ENCODE measurements at places on chromosomes 7 and 10.
A peak's percentile ranks its signal among the peaks of the same experiment; 100 is the strongest.

GRCh38 chr7:54672519-54672918, 86.5 kb downstream of the SEC61G start:
- no peak for DNase-seq

DNA sequence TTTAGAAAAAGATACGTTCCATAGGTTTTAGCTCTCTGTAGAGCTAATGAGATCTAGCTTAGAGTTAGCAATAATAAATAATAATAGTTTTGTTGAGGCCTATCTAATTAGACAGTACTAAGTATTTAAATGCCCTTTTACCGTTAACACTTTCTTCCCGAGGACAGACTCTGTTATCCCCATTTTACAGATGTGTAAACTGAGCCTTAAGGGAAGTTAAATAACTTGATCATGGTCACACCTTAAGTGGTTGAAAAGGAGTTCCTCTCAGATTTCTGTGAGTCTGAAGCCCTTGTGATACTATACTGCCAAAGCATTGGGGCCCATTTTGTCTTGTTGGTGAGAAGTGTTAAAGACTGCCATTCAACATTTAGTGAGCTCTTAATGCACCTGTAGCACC, 61.6 kb downstream of the CYP51A1 start:
- DNase-seq = no peak

DNA sequence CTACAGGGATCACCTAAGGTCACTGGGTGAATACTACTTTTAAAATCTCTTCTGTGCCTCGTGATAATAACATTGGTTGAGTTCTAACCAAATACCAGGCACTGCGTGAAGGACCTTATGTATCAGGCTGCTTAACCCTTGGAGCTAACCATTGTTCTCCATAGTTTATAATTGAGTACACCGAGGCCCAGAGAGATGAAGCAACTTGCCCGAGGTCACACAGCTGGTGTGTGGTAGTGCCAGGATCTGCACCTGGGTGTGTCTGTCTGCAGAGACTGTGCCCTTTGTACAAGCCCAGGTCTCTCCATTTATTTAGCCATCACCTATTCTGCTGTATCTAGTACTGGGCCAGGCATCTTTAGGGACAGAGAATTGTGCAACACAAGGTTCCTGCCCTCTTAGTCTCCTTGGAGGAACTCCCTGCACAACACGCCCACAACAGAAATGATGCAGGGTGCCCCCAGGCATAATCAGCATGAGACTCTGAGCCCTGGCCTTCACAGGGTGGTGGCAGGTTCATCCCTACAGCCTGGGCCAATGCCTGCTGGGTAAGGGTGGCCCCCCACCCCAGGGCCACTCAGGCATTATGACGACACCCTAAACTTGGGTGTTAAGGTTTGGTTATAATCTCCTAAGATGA, 31.5 kb downstream of the UNC5B start:
- no peak for DNase-seq

DNA sequence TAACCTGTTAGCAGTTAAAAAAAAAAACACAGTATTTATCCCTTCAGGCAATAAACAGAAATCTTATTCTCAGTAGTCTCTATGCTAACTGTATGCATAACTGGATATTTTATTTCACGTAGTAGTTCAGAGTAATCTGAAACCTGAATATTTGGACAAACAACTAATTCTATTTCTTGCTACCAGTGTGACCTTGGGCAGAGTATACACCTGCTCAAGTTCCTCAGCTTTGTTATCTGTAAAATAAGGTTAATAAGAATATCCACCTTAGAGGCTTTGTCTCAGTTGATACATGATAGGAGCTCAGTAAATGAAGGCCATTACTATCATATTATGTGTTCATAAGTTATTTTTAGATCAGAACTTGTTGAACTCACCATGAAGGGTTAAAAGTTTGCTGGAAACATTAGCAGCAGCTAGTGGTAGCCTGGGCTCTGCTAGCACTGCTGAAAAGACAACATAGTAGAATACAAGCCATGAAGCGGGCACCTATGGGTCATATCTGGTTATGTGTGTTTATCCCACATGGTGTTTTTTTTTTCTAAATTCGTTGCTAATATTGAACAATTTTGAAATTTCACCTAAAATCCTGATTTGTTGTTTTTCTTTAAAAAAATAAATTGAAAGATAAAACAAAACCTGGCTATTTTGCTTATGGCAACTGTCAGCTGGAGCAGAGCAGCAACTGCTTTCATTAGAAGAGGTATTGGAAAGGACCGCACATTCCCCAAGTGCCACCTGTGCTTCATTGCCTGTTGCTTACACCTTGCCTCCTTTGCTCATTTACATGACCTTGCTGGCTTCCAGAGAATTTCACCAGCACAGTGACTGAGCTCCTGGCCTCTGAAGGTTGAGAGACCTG, 303.0 kb downstream of the PRKG1 start:
- DNase-seq = no peak

DNA sequence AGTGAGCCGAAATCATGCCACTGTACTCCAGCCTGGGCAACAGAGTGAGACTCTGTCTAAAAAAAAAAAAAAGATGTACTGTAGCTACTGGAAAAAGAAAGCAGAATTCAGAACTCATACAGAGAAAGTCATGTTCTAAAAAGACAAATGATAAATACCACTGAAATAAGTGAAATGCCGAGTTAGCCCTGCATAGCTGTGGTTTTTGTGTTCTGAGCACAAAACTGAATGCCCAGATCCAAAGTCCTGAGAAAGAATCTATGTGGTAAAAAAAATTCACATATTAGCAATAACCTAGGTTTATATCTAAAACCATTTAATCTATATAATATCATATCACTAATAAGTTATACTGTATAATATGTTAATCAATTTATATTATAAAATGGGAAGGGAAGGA, 29.3 kb upstream of the HECW1 start:
- no peak for DNase-seq

- DNase-seq = peak; percentile 36
These were observed 815 bp downstream of the CCSER2 start for GRCh38 chr10:84329196-84329611.

- DNase-seq = no peak
These were observed 53.5 kb upstream of the FGL2 start for GRCh38 chr7:77253151-77253550.

DNA sequence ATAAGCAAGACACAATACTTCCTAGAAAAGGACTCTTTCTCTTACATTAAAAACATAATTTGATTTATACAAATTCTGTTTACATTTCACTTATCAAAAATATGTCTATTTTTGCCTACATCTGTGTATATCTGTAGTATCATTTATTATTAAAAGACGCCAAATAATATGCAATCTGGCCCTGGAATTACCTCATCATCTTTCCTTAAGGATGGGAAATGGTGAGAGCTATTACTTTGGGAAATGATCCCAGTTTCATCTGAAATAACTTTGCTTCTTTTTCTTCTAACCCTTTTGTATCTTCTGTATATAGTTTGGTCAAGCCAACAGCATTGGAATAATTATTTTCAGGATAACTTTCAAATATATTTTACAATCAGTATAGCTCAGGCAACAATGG, 85.0 kb downstream of the FAS start:
- no peak for DNase-seq

DNA sequence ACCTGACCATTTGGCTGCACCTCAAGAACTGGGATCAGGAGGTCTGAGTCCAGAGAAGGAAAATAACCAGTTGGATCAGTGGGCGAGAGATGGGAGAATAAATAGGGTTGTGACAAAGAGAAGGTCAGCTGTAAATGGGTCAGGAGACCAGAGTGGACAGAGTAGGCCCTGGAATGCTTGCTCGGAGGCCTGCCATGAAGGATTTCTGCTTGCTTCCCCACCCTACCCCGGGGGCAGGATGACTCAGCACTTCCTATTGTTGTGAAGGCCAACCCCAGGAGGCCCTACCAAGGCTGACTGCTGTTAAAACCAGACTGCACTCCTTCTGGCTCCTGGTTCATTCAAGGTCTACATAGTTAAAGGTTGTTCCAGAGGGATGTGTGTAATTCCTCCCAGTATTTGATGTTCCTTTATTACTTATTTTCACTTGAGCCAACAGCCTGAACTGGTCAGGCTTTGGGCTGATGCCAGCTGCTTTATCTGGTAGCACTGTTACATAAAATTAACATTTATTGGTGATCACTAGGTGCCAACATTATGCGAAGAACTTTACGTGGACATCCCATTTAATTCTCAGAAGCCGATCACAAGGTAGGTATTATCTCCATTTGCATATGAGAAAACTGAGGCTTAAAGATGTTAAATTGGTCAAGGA, 27.3 kb upstream of the IFRD1 start:
- no peak for DNase-seq

- no peak for DNase-seq
These were observed 11.8 kb downstream of the INPP5A start for GRCh38 chr10:132549371-132549770.

GRCh38 chr7:155459700-155460461, 2.0 kb downstream of the EN2 start:
- no peak for DNase-seq

DNA sequence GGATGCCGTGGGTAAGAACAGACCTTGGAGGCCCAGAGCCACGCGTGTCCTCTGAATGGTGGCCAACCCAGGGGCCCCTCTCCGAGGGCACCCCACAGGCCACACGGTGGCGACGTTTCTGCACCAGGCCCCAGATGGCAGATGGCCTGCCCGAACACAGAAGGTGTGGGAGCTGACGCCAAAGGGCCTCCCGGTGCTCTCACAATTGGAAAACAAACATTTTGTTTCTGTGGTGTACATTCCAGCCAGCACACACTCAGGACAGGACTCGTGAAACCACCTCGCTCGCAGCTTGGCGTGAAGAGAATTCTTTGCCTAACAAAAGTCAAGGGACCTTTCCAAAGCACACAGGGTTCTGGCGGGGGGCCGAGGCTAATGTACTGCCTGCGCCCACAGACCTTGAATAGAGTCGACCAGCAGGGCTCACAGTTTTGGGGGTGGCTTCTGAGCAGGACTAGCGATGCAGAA, 112.1 kb downstream of the FAM53B start:
- no peak for DNase-seq
